ENCODE measurements at places on chromosomes 5 and 9.

GRCh38 chr5:19676895-19677294 lies 311.1 kb downstream of the CDH18 start:
- DNase-seq, result no peak

DNA sequence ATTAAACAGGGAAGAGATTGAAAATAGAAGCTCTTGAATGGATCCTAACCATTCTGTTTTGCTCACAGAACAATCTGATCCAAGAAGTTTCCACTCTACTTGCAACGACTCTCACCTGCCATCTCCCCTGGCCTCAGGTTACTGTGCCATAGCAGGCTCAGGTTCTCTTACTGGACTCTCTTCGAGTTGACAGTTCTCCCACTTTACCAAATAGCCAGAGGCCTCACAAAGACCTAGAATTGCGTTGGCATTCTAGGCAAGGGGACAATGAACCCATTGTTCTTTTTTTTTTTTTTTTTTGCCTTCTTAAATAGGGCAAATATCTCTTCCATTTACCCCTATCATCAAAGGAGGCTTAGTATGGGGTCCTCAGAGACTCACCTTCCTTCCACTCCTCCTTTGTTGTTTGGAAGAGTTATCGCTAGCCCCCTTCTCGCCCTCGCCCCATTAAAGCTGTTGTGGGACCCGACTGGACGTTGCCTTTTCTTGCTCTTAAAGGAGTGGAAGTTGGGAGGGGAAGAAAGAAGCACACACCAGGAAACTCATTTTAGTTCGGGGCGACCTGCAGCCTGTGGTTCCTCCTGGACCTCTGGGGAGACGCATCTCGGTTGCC lies 688 bp upstream of the PLPPR1 start:
- no peak for DNase-seq

GRCh38 chr5:119355244-119355638 lies 578 bp upstream of the TNFAIP8 start:
- DNase-seq, result peak; percentile 47

DNA sequence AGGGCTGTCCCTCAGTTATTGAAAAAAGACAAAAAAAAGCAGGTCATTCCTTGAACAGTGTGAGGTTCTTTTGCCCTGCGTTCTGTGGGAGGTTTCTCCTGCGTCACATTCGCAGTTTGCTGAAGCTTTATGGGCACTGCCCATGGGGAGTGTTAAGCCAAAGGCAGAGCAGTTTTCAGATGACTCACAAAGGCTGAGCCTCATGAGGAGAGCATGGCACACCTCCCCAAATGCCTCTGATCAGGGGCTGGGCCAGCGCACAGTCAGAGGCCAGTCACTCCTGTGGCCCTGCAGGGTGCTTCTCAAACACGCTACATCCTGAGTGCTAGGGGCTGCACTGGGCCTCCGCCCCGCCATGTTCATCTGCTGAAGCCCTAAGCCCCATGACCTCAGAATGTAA lies 38.4 kb downstream of the IRX1 start:
- no peak for DNase-seq

DNA sequence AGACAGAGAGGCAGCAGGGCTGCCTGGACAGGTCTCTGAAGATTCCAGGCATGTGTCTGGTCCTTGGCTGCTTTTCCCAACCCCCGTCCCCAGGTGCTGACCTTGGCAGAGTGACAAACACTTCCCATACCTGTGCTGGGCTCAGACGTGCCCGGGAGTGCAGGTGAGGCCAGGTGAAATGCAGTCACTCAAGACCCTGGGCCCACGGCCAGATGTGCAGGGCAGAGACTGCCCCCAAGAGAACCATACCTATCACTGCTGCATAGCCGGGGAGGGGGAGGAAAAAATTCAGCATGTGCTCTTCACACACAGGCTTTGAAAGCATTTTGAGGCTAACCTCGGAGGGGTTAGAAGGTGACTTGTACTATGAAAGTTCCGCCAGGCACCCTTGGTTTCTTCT lies 22.6 kb downstream of the CCNJL start:
- no peak for DNase-seq

DNA sequence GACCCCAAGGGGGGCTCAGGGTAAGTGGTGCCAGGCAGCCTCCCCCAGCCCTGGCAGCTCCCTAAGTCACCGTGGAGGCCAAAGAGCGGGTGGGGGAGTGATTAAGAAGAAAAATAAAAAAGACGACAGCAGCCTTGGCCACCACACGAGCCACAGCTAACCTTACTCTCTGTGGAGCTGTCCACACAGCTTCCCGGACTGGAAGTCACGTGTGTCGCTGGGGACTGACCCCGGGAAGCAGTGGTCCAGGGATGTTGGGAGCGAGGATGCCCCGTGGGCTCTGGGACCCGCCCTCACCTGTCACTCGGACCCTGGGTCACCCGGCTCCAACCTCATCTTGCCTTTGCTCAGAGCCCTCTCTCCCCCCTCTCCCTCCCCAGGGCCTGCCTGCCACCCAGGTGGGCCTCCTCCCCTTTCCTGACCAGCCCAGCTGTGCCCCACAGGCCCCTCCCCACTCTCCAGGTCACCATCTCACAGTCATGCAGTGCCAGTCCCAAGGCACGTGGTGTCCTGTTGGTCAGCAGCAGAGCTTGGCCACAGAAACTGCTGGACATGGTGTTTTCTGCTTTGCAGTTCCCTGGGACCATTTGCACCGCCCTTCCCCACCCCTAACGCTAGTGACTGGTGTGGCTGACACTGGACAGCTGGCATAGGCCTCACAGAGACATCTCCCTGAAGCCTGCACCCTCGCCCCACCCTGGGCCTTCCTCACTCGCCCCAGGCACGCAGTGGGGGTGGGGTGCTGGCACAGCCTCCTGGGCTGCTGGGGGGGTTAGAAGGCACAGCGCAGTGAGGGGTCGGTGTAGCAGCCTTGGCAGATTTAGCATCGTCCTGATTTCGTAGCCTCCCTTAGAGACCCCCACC lies 9.8 kb upstream of the EXOC3 start:
- no peak for DNase-seq

DNA sequence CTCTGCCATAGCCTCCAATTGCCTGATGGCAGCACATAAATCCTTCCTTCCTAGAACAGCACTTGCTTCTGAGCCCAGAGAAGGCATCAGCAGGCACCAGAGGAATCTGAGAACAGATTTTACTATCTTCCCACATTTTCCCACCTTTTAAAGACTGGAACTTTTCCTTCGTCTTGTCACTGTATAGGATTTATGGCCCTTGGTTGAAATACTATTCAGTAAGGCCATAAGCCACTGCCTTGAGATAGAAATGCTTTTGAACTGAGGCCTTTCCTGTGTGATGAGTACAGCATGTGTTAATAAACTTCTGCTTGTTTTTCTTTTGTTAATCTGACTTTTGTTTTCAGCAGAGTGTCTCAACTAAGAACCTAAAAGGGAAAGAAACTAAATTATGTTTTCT lies 84.3 kb downstream of the MRPS27 start:
- DNase-seq, result no peak

- no peak for DNase-seq
Measured at GRCh38 chr9:34431667-34432066, 26.7 kb downstream of the FAM219A start.

- no peak for DNase-seq
Measured at GRCh38 chr5:80925931-80926330, 34.2 kb upstream of the RASGRF2 start.
